ENCODE measurements at places on chromosomes 3 and 15.

DNA sequence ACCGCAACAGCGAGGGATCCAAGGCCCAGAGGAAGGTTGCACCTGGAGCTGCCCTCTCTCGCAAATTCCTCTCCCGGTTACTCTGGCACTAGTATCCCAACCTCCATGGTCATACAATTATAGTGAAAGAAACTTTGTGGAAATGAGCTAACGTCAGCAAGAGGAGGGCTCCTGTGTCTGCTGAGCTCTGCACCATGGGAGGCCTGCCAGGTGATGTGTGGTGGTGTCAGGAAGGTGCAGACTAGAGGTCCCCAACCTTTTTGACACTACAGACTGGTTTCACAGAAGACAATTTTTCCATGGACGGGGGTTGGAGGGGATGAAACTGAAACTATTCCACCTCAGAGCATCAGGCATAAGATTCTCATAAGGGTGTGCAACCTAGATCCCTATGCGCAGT is 13.2 kb upstream of the IQCF6 start:
- no peak for DNase-seq

DNA sequence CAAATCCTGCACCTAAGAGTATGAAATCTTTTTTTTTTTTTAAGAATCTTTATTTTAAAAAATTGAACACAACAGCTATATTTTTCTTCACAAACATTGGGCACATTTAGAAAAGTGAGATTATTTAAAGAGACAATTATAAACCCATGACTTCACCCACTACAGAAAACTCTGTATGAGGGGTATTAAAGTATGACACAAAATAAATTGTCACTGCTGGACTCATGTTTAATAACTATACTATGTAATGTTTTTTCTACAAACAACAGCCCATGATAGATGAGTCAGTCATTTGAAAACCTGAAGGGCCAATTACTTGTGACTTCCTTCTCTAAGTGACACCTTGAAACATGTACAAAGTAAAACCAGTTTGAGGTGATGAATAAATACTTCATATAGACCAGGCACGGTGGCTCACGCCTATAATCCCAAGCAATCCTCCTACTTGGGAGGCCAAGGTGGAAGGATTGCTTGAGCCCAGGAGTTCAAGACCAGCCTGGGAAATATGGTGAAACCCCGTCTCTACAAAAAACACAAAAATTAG is 36.0 kb downstream of the AQR start:
- no peak for DNase-seq

GRCh38 chr3:140162551-140162950 is 227.6 kb downstream of the CLSTN2 start:
- DNase-seq: no peak

DNA sequence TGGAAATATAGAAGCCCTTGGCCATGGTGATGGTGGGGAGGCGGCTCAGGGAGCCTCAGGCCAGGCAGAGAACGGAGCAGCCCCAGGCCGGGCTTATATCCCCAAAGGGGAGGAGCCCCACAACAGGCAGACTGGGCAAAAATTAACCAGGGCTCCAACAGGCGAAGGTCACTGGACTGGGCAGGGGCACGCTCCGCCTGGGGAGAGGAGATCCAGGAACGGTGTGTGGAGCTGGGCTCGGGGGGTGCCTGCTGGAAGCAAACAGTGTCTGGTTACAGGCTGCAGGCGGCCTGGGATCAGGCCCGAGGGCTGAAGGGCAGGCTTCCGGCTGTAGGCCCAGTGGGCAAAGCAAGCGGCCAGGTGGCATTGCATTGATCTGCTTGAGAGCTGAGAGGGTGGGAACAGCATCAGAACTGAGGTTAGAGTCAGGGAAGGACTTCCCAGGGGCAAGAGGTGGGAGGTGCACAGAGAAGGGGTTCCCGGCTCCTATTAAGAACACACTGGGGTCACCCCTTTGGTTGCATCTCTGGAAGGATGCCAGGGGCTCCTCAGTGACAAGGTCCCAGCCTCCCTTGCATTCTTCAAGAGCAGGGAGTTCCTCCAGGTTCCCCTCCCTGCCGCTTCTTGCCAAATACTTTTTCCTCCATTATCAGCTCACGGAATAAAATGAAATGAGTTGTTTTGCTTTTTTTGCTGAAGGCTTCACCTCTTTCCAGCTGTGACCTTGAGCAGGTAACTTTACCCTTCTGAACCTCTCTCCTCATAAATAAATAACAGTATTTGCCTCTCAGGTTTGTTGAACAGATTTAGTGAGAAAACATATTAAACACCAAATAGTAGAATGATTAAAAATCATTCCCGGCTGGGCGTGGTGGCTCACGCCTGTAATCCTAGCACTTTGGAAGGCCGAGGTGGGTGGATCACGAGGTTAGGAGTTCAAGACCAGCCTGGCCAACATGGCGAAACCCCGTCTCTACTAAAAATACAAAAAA is 7.8 kb downstream of the ANPEP start:
- DNase-seq: no peak

- no peak for DNase-seq
Observed at GRCh38 chr3:16404349-16404895, 109.1 kb downstream of the RFTN1 start.

- no peak for DNase-seq
Observed at GRCh38 chr15:36230776-36231175, 348.6 kb upstream of the CDIN1 start.

GRCh38 chr15:101020451-101020850 is 101.3 kb downstream of the LRRK1 start:
- no peak for DNase-seq

DNA sequence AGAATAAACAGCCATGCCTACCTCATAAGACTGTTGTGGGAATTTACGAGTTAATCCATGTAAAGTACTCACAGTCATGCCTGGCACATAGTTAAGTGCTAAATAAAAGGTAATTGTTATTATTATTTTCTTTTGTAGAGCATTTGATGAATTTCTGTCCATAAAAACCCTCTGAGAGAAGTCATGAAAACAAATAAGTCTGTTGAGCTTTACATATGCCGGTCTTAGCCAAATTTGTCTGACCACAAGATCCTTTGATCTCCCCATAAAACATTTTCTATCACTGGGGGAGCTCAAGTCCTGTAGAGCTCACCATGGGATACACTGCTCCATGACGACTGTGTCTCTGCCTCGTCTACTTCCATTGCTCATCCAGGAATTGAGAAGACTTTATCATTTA is 114.0 kb downstream of the MAGI1 start:
- DNase-seq: no peak

- DNase-seq: no peak
Observed at GRCh38 chr3:85780806-85781205, 822.0 kb downstream of the CADM2 start.

Measured in T follicular helper cell (primary cell).